Iris pigment epithelial cell (primary cell): ENCODE measurements at places on chromosomes 4 and X.

DNA sequence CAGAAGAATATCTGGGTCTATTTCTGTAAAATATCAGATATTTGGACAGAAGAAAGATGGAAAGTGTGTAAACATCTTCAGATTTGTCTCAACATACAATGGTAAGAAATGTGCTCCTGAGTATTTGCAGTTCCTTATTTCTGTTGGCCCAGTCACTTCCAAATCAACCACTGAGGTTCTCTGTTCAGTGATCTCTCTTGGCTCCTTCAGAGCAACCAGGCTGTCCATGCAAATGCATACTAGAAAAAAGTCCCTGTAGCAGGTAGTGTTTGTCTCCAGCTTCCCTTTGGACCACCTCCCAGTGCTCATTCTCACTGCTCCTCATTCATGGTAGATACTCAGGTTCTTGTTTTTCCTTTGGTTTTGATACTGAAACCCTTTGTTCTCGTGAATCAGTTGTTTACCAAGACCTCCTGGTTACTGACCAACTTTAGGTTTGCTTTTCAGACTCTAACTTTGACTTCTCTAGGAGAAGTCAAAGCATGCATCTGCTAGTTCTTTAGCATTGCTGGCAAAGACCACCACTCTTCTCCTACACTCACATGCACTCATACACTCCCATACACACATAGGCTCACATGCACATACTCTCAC is 28.8 kb downstream of the ASIC5 start:
- no peak for DNase-seq

DNA sequence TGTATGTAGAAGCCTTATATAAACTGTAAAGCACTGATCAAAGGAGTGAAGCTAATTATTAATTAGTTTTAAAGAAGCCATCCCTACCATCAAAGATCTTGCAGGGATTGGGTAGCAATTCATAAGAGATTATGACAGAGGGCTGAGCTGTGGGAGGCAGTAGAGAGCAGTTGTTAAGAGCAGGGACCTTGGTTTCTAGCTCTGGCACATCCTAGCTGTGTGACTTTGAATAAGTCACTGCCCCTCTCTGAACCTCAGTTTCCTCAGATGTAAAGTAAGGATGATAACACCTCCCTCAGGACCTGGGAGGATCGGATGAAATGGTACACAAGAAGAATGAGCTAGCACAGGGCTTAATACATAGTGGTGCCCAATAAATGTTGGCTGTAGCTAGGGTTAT is 45.4 kb downstream of the APLN start:
- DNase-seq = no peak

GRCh38 chrX:109931677-109932076 is 71.2 kb upstream of the TMEM164 start:
- no peak for DNase-seq

GRCh38 chr4:118784776-118785175 is 51.1 kb downstream of the SEC24D start:
- no peak for DNase-seq
